ENCODE measurements at places on chromosomes 16 and 17.

GRCh38 chr16:51237207-51237606, 86.1 kb upstream of the SALL1 start:
- no peak for DNase-seq

- peak; percentile 91 for DNase-seq
Observed at GRCh38 chr17:62703776-62704380, 76.4 kb downstream of the MRC2 start.

- no peak for DNase-seq
Observed at GRCh38 chr17:60297760-60298401, 94.1 kb downstream of the USP32 start.

GRCh38 chr17:21377705-21378396, 1.7 kb downstream of the KCNJ12 start:
- DNase-seq, result peak; percentile 60

DNA sequence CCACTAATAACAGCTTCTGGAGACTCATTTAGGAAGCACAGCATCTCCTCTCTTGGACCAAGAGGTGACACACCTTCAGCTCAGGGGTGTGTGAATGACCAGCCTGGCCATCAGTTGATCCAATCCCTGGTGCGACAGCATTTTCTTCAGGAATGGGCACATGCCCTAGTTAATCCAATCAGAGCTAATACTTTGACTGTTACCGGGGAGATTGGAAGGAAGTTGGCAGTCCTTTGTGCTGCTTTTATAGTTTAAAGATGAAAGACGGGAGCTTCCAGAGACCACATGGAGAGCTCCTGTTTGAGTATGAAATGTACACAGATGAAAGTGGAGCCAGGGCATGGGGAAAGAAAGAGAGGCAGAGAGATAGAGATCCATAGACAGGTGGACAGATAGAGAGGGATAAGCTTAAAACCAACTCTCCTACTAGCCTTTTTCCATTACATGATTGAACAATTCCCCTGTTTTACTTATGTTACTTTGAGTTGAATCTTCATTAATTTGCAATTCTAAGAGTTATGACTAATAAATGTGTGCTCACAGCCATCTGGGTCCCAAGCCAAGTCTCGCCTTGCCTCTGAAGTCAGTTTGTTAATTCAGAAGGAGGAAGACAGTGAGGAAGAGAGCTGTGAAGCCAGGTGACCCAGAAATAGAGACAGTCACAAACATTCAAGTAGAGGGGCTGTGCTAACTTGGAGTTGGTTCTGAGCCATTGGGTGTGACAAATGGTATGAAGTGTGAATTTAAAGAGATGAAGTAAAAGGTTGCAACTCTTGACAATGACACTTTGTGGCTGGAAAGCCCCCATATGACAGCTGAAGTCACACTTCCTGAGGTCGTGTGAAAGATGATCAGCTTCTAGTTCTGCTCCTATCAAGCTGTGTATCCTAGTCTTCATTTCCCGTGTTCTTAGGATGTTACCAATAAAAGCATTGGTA, 120.0 kb upstream of the GOT2 start:
- DNase-seq, result no peak

DNA sequence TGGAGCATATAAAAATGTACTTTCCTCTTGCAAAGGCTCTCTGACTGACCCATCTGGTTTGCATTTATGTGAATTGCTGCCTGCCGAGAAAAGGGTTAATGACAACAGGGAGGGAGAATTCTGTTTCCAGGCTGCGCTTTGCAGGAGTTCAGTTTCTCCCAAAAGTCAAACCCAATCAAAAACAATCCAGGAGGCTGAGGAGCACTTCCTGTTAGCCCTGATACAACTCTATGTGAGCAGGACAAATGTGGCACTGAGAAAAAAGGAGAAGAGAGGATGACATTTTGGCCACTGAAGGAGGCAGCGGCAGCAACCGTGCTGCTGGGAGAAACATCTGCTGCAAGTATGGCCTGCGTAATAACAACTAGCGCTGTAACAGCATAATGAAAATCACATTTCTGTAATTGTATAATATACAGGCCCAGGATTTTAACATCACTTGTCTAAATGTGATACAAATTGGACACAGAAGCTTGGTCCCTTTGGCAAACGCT, 26.8 kb upstream of the ELAC2 start:
- no peak for DNase-seq

GRCh38 chr16:3730161-3731125, 13.1 kb upstream of the TRAP1 start:
- DNase-seq, result no peak

- no peak for DNase-seq
Observed at GRCh38 chr17:68516732-68517131, 4.5 kb downstream of the PRKAR1A start.

DNA sequence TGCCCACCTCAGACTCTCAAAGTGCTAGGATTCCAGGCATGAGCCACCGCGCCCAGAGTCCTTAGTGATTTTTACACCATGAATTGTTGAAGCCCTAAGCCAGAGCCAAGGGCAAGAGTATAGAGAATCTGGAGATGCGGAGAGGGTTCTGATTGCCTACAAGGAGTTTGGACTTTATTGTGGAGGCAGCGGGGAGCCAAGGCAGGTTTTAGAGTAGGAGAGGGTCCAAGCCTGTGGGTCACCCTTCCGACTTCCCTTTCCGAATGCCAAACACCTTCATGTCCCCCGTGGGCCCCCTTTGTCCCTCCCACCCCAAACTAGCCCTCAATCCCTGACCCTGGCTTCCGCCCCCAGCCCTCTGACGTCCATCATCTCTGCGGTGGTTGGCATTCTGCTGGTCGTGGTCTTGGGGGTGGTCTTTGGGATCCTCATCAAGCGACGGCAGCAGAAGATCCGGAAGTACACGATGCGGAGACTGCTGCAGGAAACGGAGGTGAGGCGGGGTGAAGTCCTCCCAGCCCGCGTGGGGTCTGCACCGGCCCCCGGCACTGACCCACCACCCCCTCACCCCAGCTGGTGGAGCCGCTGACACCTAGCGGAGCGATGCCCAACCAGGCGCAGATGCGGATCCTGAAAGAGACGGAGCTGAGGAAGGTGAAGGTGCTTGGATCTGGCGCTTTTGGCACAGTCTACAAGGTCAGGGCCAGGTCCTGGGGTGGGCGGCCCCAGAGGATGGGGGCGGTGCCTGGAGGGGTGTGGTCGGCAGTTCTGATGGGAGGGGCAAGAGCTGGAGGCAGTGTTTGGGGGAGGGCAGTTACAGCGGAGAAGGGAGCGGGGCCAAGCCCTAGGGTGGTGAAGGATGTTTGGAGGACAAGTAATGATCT, 7.1 kb downstream of the MIEN1 start:
- no peak for DNase-seq

DNA sequence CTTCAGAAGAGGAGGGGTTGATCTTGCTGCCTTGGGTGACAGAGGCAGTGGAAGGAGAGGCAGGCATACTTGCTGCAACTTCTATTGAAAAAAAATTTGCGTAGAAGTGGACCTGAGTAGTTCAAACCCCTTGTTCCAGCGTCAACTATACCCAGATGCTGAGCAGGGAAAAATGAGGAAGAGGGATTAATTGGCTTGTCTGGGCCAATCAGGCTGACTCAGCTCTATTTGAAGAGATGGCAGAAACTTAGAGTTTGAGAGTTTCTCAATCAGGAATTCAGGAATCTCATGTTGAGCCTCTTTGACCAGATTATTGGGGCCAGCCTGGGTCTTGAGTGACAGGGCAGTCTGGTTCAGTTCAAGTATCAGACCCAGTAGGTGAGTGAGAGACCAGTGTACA, 17.6 kb downstream of the CASC3 start:
- DNase-seq, result no peak

DNA sequence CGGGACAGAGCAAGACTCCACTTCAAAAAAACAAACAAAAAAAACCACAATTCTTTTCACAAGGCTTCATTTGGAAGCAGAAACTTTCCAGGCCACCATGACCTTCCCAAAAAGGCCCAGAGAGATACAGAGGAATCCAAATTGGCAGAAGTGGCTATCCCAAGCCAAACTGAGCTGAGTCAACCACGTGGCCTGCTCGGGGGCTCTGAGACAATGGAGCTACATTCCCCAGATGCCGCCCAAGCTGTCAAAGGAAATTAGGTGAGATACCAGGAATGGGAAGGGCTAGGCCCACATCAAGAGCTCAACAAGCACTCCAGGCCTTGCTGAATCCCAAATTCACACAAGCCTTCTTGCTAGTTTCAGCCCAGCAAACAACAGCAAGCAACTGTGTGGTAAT, 5.7 kb upstream of the EXOSC6 start:
- no peak for DNase-seq

Measured in nephron progenitor cell (in vitro differentiated cells).